Stimulated activated CD8-positive, alpha-beta memory T cell treated with anti-CD3 and anti-CD28 coated beads, Interleukin-12 subunit alpha, Interleukin-12 subunit beta, amount 100 ng/mL, for 1 hour (primary cell): ENCODE measurements at places on chromosomes 16 and 17.

DNA sequence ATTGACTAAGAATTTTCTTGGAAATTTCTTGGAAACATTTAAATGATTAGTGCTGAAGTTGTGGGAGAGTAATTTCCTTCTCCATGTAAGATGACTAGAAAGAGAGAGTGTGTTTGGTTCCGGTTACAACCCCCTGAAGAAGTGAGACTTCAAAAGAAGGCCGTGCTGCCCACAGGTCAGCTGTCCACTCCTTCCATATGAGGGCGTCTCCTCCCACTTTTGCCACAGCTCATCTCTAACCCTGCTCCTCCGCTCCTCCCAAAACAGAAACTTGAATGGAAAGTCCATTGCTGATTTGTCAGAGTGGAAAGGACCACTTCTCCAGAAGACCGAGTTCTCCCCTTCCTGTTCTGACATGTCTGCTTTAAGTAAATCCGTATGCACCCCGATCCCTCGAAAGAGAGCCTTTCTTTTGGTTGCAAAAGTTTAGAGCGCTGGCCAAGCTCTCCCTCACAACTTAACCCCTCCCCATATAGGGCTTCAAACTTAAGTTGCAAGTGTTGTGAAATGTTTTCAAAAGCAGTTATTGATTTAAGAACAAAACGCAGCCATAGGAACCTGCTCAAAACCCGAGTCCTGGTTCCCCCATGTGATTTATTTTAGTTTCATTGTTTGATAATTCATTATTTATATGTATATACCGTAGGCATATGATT lies 129.5 kb downstream of the SOCS1 start:
- DNase-seq = no peak

- DNase-seq = peak; percentile 24
Measured at GRCh38 chr17:35947156-35947585, 3.7 kb upstream of the LYZL6 start.

DNA sequence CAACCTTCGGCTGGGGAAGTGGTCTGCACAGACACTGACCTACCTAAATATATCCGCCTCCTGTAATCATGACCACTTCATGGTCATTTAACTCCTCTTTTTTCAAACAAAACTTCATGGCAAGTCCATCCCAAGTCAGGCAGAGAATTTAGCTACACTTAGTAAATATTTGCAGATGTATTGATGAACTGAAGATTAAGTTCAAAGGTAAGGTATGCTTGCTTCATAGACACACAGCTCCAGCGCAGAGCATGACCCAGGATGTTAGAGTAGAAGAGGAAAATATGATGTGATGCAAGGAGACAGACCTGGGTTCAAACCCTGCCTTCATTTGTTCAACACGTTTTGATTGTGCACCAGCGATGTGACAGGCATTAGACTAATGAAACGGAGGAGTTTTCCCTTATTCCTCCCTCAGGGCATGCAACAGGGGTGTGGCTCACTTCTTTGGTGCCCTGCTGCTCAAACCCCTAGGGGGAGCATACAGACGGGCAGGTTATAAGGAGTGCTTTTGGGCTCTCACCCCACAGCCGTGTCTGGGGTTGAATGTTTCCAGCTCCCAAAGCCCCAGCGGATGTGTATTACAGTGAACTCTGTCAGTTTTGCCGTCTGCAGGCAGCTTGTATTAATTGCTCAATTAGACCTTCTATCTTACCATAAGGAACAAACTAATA lies 23.9 kb upstream of the CLEC3A start:
- DNase-seq = no peak

DNA sequence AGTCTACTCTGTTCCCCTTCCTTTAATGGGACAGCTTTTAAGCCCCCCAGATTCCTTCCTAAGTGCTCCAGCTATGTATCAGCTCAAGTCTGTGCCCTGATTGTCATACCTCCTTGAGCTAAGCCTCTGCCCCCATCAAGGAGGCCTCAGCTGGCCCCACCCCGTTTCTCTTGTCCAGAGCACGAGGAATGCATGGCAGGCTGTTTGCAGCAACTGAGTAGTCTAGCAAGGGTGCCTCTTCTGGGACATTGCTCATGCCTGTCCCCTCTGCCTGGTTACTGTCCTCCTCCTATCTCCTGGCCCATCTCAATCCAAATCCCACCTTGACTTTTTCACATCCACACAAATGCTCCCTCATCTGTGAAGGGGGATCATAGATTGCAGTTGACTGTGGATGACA lies 27.8 kb upstream of the TMEM220 start:
- DNase-seq = no peak

DNA sequence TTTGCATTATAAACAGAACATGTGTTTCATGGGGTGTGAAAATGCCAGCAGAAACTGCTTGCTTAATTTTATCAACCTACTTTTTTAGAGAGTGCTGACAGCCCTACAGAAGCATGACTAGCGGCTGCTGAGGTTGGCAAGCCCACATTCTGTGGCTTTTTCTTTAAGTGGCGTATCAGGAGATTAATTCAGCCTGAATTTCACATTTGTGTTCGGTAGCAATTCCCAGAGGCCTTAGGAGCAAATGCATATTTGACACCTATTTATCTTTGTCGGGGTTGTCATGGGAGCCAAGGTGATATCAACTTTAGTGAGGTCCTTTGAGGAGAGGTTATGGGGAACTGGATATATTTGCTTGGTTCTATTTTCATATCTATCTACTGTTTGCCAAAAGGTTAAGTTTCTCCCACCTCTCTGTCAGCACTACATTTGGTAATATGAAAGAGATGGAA lies 140.9 kb downstream of the KCNJ2 start:
- DNase-seq = no peak

DNA sequence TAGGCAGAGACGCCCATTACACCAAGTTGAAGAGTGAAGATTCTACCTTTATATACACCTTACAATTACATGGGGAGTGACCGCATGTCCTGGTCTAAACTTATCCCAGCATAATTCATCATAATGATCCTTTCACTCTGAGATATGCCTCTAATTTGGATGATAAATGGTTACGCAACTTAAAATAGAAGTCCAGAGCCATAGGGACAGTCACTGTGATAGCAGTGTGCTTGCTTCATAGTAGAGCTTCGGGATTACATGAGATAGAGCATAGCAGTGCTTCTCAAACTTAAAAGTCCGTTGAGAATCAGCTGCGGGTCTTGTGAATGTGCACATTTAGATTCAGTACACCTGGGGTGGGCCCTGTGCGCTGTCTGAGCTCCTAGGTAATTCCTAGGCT lies 16.9 kb downstream of the USP10 start:
- DNase-seq = no peak

GRCh38 chr17:36203335-36203734 lies 6.8 kb upstream of the CCL3L1 start:
- no peak for DNase-seq

DNA sequence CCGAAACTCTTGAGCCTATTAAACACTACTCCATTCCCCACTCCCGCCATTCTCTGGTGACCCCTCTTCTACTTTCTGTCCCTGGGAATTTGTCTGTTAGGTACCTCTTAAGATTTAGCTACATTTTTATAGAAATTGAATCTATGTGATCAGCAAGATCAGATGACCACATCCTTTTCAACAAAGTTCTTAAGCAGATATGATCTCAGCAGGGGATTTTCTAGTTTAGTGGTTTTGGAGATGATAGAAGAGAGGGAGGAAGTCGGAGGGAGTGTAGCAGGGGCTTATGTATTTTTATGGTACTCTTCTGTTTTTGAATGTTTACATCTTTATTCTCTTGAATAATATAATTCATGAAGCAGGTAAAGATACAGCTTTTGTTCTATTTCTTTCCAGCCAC lies 40.8 kb downstream of the RPA1 start:
- no peak for DNase-seq

GRCh38 chr16:19864566-19864965 lies 20.1 kb downstream of the GPRC5B start:
- DNase-seq = no peak

GRCh38 chr16:54341892-54342776 lies 55.5 kb upstream of the IRX3 start:
- DNase-seq = no peak
